ENCODE measurements at places on chromosomes 6 and 20.

- no peak for DNase-seq
These were observed 857.0 kb downstream of the KIF16B start for GRCh38 chr20:15716256-15716655.

- no peak for DNase-seq
These were observed 87.9 kb upstream of the BMP5 start for GRCh38 chr6:55963301-55963700.

GRCh38 chr6:32223258-32224235 lies at the start of gene NOTCH4:
NOTCH4 (minus strand) TSS chr6:32224067; CDS start chr6:32223928, 139 bp downstream.
- DNase-seq: no peak

DNA sequence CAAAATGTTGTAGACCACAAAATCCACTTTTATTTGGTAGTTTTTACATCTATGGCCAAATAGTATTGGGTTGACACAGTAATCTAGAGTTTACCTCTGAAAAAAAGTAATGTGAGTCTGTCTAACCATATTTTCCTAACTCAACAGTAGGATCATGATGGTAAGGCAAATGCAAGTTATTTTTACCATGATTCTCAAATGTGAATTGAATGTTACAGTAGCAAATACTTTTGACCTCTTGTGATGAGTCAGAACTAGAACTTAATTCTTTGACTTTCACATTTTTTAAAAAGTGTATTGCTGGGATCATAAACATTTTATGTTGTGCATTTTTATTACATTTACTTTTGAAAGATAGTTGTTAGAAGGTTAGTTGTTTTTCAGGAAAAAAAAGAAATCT lies 22.0 kb downstream of the RNF146 start:
- DNase-seq: no peak

DNA sequence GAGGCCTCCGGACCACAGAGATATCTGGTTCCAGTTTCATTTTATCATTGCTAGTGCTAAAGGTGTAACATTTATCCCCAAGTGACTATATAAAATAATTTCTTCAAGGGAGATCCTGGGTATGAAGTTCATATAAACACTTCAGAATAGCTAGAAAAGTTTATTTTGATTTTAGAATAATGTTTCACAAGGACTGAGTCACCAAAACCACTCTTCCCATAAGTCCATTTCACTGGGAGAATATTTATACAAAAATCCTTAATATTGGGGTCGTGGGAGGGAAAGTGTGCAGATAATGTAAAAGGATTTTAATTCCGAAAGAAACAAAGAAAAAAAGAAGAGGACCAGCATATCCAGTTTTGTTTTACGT lies 128.1 kb downstream of the ISM1 start:
- DNase-seq: no peak

- no peak for DNase-seq
These were observed 4.3 kb downstream of the ARFGAP1 start for GRCh38 chr20:63276956-63277355.
